ENCODE measurements at places on chromosomes 3 and 15.

GRCh38 chr3:71495708-71496472, 87.6 kb downstream of the FOXP1 start:
- no peak for DNase-seq

- DNase-seq = no peak
These were observed 1.8 kb downstream of the SLC6A1 start for GRCh38 chr3:10994306-10994705.

- DNase-seq = no peak
These were observed 642 bp downstream of the SCAP start for GRCh38 chr3:47475029-47475569.

DNA sequence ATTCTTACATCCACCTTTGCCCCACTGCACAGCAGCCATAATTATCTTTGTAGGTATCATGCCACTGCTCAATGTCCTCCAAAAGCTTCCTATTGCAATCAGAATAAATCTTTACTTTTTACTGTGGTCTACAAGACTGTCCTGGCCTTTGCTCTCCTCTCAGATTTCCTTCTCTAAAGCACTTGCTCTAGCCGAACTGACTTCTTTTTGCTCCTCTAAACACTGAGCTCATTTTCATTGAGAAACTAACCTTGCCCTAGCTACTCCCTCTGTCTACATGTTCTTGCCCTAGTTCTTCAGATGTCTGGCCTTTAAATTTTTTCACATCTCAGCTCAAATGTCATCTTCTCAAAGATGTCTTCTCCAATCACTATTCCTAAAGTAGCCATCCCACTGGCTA, 342.8 kb downstream of the TBC1D5 start:
- no peak for DNase-seq

DNA sequence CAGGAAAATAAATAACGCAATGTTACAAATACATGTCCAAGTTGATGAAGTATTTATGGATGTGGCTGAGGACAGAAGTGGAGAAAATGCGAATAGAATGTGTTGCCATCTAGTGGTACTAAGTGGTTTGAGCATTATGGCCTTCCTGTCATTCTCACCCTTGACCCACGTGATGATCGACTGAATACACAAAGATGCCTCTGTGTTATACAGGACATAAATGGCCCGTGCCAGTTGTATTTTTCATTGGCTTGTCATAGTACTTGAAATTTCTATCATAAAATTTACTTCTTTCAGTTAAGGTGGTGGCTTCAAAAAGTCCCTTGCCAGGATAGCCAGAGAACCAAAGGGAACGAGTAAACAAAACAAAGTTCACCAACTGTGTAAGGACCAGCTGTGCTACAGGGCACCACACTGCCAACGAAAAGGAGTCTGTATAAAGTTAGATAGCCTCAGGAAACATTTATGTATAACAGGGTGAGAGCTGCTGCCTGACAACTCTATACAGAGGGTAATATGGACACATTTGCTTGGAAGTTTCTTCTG, 103.7 kb downstream of the MYH15 start:
- DNase-seq = no peak

- no peak for DNase-seq
These were observed 343.0 kb downstream of the PLOD2 start for GRCh38 chr3:145817870-145818483.

DNA sequence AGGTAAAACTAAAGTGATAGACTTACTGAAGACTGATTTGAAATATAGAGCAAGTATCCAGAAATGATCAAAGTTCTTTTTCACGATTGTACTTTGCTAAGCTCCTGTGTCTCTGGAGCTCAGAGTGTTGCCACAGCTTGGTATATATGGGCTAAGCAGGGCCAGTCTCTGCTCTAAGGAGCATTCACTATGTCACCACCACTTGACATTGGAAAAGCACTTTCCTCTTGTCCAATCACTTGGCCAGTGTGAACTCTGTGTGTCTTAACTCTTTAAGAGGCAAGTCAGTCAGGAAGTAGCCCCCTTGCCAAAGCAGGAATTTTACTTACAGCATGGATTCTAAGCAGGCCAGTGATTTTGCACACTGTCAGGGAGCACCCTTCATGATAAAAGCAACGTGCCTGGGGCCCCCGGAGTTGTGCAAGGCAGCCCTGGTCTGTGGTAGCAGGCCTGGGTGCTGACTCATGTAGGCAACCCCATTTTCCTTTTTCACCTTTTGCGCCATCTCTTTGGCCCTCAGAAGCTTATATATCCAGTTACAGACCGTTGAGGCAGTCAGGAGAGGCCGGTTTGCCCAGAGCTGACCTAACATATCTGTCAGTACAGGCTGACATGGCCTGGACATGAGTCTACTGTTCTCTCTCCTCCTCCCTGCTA, 73.0 kb downstream of the HCN4 start:
- DNase-seq = no peak

GRCh38 chr3:152638214-152638613, 196.7 kb upstream of the P2RY1 start:
- DNase-seq = no peak

DNA sequence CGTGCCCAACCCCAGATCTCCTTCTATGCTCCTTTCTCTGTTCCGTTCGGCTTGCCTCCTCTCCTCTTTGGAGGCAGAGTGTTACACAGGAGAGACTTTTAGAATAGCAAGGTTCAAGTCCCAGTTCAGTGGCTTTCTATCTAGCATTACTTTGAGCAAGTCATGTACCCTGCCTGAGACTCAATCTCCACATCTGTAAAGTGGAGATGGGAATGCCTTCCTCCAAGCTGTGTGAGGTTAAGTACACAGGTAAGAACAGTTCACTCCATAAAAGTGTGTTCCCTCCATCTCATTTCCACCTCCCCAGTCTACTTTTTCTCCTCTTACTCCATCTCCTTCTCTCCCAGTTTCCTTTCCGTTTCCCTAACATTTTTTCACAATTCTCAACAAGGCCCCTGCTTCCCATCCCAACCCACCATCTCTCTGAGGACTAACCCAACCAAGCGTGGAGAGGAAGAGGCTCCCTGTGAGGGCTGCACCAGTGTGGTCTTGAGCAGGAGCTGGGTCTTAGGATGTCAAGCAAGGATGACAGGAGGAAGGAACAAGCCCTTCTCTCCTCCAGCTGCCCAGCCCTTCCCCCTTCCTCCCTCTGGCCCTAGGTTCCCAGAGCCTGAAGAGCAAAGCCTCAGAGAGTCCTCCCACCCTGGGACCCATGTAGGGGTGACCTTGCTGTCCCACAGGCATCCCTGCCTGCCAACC, 6.4 kb downstream of the ATP8B4 start:
- no peak for DNase-seq

GRCh38 chr15:40754574-40754882, 526 bp downstream of the RMDN3 start:
- DNase-seq = no peak

DNA sequence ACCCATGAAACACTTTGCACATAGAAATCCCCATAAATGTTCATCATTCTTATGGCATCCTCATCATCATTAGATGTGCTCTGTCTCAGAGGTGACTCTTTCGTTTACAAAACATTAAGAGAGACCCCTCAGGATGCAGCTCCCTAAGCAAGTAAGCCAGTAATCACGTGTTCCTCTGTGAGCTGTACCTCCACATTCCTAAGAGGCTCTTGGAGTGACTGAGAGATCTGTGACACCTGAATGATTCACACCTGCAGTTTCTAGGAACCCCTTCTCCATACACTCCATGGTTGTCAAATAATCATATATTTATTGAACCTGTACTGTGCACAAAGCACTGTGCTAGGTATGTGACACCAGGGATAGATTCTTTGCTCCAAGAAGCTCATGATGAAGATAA, 602.4 kb downstream of the UNC13C start:
- no peak for DNase-seq

GRCh38 chr15:99416191-99417188, 149.3 kb upstream of the MEF2A start:
- no peak for DNase-seq

DNA sequence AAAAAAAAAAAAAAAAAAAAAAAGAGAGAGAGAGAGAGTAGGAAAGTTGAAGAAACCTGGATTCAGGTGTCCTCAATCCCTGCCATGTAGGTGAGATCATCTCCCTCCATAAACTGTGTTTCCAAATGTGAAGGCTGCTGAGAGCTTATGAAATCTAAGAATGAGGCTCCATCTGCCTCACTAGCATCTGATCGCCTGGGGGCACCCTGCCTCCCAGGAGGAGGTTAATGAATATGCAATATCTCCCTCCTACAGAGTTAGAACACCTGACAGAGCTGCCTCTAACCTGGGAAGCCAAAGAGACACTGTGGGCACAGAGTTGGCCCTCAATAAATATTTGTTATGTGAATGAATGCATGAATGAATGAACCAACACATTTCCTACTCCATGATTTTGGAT, 23.8 kb upstream of the ZNF148 start:
- DNase-seq = no peak

- no peak for DNase-seq
These were observed 52.8 kb downstream of the NEO1 start for GRCh38 chr15:73105064-73105463.

GRCh38 chr15:99435113-99435695, 130.6 kb upstream of the MEF2A start:
- no peak for DNase-seq

Measured in activated CD4-positive, alpha-beta T cell treated with anti-CD3 and anti-CD28 coated beads for 24 hours (primary cell).